Activated naive CD8-positive, alpha-beta T cell treated with anti-CD3 and anti-CD28 coated beads, Interleukin-2, amount 50 U/mL, for 24 hours (primary cell): ENCODE measurements at places on chromosomes 6 and 20.

GRCh38 chr6:106883808-106884262, 90.7 kb downstream of the CD24 start:
- no peak for DNase-seq

DNA sequence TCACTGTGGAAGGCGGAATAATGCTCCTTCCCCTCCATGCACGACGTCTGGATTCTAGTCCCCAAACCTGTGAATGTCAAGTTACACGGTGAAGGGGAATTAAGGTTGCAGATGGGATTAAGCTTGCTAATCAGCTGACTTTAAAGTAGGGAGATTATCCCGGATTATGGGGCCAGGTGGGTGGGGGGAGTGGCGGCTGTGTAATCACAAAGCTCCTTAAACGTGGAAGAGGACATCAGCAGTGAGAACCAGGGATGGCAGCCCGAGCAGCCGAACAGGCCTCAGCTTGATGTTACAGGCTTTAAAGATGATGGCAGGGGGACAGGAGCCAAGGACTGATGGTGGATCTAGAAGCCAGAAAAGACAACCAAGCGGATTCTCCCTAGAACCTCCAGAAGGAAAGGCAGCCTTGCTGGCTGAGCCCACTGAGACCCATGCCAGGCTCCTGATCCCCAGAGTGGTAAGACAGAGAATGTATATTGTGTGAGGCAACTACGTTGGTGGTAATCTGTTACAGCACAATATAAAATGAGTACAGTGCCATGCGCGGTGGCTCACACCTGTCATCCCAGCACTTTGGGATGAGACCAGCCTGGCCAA, 117.5 kb downstream of the SCML4 start:
- no peak for DNase-seq

DNA sequence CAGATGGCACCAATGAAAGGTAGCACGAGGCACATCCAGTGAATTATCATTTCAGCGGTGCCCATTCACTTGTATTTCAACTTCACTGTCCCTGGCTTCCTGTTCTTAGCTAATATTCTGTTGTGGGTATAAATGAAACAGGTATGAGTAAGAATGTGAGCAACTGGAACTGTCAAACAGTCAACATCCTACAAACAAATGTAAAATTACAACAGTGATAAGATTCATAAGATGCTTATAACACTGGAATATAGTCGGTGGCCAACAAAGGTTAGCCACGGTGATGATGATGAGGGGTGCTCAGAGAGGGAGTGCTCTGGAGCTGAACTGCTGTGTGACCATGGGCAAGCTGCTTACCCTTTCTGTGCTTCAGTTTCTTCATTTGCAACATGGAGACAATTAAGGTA, 74.9 kb upstream of the TOX2 start:
- DNase-seq, result no peak

DNA sequence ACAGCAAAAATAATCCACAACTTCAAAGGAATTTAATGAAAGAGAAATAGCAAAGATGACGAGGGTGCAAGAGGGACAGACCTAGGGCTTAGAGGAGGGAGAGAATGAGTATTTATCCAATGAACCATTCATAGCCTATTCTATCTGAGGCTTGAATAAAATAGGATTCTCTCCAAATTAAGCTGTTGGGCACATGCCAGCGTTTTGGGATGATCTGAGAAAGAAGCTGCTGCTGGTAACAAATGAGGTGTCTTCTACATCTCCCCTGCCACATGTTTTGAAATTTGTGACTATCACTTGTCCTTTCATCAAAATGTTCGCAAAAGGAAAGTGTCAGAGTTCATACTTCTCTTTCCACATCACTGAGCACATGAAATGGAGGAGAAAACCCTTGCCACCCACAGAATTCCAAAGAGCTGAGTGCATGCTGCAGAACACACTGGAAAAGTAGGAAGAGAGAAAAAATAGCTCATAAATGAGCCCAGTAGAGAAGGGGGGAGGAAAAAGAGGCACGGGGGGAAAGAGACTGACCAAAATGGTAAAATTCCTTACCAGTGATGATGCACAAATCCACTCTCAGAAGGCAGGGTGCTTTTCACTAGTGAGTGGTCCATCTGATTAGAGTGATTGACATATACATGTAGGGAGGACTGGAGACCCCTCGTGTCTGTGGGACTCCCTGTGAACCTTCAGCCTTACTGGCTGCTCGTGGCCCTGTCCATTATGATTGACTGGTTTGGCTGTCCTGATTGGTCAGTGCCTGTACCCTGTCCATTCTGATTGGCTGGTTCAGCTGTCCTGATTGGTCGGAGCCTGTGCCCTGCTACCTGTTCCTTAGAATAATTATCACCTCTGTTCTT, 180.5 kb downstream of the OGFRL1 start:
- no peak for DNase-seq

DNA sequence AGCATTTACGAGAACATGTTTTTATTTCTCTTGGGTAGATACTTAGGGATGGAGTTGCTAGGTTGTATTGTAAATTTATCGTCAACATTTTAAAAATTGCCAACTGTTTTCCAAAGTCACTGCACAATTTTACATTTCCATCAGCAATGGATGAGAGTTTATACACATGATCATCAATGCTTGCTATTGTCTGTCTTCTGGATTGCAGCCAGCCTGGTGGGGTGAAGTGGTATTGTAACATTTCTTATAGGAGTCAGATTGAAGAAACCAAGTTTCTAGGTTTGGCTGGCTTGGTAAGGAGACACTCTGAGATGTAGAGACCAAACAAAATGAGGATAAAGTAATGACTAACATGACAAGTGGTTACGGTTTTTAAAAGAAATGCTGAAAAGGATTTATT, 57.1 kb upstream of the HDDC2 start:
- DNase-seq, result no peak

DNA sequence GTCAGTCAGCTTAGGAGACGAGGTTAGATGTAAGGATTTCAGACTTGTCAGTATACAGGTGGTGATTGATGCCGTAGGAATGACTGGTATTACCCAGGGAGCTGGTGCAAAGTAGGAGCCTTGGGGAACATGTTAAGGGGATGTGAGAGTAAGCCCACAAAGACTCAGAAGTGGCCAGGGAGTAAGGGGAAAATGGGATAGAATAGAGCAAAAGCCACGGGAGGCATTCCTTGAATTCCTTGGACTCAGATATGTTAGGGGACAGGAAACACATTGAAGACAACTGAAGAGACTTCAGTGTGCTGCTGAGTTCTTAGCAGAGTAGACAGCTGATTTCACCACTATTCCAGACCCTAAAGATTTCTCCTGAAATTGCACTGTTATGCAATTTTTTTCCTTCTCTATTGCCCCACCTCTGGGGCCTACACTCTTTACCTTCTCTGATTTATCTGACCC, 1.2 kb upstream of the ACAT2 start:
- no peak for DNase-seq

DNA sequence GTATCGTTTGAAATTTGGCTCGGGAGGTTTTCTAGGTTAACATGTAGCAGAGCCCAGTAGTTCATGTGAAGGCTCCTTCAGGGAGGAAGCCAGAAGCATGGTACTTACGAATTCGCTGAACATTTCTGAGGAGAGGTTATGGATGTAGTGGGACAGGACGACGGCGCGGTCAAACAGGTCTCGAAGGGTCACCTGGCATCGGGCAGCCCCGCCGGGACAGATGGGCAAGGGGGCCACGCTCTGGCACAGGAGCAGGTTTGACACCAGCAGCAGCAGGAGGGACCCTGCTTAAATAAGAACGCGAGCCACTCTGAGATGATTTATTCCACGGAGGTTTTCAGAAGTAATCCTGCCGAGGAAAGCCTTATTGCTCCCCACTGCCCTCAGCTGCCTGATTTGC, 2.5 kb downstream of the PRL start:
- DNase-seq, result no peak

DNA sequence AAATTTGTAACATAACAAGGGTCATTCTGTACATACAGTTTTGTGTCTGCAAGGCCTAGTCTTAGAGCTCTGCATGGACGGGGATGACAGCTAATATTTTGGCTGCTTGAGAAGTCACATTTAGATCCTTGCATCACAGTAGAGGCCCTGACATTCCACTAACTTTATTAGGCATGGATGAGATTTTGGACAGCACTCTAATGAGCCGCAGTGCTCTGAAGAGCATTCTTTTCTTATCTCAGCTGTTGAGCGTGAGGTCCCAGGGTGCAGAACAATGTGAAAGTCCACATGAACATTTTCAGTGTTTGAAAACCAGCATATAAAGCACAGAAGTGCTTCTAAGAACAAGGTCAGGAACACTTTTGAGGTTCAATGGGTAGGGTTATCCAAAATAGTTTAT, 58.9 kb downstream of the IPCEF1 start:
- DNase-seq, result no peak

- DNase-seq, result no peak
These were observed 571 bp upstream of the FOXC1 start for GRCh38 chr6:1609041-1609647.

- no peak for DNase-seq
These were observed 25.1 kb downstream of the JAG1 start for GRCh38 chr20:10648651-10649050.
